ENCODE measurements at places on chromosomes 3 and 15.

DNA sequence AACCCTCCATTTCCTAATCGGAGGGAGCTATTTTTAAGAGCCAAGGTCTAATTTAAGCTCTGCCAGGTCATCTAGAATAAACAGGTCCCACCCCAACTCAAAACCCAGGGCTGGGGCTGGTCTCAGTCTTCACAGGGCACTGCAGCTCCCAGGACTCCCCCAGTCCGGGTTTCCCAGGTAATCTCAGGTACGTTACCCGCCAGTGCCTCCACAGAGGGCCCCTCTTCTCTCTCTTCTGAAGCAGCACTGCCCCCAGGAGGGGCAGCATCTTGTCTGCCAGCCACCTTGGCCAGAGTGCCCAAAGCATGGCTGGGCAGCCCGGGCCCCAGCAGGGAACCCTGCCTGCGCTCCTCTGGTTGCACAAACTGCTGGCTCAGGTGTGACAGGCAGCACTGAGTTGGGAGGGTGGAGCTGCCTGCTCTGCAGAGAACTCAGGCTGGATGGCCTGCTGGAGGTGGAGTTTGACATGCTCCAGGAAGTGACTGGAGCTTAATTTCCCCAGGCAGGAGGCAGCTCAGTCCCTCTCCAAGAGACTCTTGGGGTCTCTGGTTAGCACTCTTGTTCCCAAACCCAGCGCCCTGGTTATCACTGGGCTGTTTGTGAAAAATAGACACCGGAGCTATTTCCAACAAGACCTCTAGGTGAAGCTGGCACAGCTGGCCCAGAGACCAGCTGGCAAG is at the start of gene PLA2G4F:
TSS of gene PLA2G4F (minus strand) at position 394 of the 680 bp plus-strand sequence. CDS start at position 307, 87 bp downstream.
- DNase-seq: no peak

DNA sequence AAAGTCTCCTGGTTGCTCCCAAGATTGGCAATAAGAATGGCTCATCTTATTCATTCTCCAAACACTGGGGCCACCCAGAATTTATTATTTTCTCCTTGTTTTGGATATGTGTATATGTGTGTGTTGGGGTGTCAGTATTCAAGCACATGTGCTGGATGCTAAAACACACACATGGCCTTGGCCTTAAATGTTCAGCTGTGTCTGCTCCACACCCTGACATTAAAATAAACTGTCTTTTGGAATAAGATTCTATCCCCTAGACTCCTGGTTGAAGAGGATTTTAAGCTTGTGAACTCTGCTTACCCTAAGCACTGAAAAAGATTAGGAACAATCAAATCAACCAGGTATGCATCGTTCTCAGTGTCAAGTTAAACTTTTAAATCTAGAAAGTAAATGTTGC is 382.9 kb upstream of the MCTP2 start:
- DNase-seq: no peak

- DNase-seq: no peak
These were observed 131.3 kb upstream of the CTDSPL start for GRCh38 chr3:37730383-37730782.

GRCh38 chr15:36653851-36654250 is 74.4 kb downstream of the CDIN1 start:
- no peak for DNase-seq

GRCh38 chr3:167304077-167304476 is 76.0 kb downstream of the ZBBX start:
- DNase-seq: no peak
